Stimulated activated CD4-positive, alpha-beta T cell treated with anti-CD3 and anti-CD28 coated beads, Interleukin-15, amount 100 ng/mL, for 48 hours (primary cell): ENCODE measurements at places on chromosomes 6 and 20.

DNA sequence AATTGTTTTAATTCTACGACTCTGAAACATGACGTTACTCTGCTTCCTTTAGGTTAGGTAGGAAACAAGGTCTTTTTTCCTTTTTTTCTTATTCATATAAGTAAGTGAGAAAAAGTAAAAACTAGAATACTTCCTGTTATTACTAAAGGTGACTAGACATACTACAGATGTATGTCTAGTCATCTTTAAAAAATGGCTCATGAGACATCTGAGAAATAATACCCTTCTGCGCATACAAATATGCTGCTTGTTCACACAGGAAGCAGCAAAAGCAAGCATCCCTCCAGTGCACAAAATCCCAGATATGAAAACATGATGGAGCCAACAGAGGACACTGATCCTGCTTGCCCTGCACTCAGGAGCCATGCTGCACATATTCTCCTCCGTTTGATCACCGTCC is 699.1 kb downstream of the EPM2A start:
- DNase-seq, result no peak

- no peak for DNase-seq
Observed at GRCh38 chr6:118667988-118668387, 16.6 kb upstream of the CEP85L start.

DNA sequence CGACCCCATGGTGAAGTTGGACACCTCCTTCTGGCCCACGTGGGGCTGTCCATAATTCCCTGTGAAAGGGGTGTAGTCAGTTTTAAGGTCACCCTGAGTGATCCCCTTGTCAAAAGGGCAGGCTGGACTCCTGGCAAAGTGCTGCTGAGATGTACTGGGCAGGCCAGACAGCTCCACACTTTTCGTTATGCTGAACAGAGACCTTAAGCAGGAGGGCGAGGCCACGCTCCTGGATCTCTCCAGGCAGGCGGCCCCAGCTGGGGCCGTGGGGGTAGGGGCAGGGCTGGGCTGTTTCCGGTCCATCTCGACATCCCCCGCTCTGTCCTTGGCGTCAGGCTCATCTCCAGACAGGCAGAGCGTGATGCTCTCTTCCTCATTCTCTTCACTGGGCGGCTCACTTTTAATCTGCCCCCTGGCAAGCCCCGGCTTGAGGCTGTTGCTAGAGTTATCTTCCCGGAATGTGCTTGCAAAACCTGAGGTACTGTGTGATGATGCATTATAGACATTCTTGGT is 56.7 kb downstream of the GJA10 start:
- DNase-seq, result no peak

DNA sequence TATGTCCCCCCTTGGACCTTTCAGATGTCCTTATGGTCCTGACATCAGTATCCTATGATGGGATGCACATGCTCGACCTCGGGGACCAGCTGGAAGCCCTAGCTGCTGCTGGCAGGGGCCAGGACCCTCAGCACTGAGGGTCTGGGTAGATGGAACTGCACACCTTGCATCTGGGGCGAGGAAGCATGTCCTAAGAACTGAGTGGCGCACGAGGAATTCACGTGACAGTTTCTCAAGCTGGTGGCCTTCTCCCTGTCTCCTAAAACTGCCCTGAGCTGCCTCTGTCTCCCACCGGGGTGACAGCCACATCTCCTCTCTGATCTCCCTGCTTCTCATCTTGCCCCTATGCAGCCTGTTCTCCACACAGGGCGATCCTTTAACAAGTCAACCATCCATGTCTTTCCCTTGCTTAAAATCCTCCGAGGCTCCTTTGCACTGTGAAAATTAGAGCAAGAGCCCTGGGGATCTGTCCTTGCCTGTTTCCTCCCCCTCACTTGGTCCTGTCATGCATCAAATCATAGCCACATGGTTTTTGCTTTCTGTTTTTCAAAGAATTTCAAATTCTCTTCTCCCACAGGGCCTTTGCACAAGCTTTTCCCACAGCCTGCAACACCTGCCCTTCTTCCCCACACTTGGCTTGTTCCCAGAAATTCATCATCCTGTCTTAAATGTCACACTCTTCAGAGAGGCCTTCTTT is 107.7 kb downstream of the CDH26 start:
- DNase-seq, result no peak

GRCh38 chr20:48382304-48382703 is 445.5 kb downstream of the PREX1 start:
- no peak for DNase-seq

DNA sequence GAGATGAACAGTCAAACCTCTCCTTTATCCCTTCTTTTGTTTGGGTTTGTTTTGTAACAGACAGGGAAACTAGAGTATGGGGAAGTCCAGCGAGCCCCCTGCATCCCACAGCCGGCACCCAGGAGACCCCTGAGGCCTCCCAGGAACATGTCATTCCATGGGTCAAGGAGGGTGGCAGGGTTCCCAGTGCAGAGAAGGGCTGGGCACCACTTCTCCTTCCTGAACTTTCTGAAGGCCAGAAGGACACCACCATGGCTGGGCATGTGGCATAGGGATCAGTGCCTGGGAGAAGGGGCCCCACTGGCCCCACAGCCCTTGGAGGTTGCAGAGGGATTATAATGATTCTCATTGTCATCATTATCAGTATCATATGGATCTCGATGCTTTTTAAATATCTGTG is 13.9 kb upstream of the CST7 start:
- no peak for DNase-seq

DNA sequence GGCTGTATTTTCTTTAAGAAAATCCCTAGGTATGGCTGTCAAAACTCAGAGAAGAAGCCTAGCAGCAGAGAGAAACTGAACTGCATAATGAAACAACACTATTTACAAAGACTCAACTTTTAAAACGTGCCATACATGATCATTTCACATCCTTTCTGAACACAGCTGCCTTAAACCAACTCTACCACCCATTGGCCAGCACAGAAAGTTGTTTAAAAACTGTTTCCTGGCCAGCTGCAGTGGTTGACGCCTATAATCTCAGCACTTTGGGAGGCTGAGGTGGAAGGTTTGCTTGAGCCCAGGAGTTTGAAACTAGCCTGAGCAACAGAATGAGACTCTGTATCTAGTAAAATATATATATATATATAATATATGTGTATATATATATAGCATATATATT is 336.4 kb upstream of the SOX4 start:
- DNase-seq, result no peak

DNA sequence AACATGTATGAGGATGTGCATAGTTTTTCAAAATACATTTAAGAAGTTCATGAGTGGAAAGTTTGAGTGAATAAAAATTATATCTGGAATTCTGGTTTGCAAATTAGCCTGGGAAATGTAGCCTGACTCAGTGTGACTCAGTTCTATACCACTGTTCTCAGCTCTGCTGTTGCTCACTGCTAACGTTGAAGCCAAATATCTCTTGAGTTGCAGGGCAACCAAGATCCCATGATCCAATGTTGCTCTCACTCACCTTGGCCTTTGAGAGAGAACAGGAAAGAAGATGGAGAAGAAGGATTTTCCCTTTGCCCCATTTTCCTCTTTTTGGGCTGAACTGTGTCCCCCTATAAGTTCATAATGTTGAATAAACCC is 28.9 kb downstream of the PSMB9 start:
- DNase-seq, result no peak

- DNase-seq, result no peak
Observed at GRCh38 chr20:44973053-44973452, 6.7 kb downstream of the STK4 start.

DNA sequence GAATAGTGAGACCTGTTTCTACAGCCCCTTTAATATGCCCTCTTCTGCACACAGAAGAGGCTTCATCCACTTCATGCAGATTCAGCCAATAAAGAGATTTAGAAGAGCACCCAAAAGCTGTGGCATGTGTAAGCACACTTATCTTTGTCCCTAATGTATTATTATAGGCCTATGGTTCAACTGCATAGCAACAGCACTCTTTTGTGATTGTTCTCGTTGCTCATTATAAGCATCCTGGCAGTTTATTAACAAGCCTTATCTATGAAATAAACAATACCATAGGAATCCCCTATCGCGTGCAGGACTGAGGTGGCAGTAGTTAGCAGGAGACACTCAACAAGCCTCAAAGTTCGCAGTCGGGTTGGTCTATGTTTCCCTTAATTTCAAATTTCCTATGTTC is 138.5 kb upstream of the BEND6 start:
- DNase-seq, result no peak

GRCh38 chr20:43767686-43768474 is 41.1 kb upstream of the GTSF1L start:
- DNase-seq, result no peak

DNA sequence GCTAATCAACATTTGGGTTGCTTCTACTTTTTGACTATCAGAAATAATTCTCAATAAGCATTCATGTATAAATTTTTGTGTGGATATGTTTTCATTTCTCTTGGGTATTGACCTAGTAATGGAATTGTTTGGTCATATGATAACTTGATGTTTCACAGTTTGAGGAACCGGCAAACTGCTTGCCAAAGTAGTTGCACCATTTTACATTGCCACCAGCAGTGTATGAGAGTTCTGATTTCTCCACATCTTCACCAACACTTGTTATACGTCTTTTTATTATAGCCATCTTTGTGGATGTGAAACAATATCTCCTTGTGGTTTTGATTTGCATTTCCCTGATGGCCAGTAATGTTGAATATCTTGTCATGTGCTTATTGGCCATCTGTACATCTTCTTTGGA is 42.6 kb upstream of the TGM2 start:
- no peak for DNase-seq

GRCh38 chr20:37642246-37642645 is 51.6 kb upstream of the CTNNBL1 start:
- no peak for DNase-seq

- no peak for DNase-seq
Observed at GRCh38 chr20:37901654-37902503, 1.0 kb upstream of the VSTM2L start.

DNA sequence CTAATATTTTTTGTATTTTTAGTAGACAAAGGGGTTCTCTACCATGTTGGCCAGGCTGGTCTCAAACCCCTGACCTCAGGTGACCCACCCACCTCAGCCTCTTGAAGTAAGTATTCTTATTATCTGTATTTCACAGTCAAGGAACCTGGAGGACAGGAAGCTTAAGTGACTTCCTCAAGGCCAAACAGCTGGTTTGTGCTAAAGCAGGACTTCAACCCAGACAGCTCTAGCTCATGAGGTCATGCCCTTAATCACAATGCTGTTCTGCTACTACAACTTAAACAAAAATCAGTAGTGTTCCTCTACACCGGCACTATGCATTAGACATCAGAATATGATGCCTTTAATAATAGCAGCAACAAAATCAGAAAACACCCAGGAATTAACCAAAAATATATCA is 168.9 kb downstream of the ADGB start:
- DNase-seq, result no peak

DNA sequence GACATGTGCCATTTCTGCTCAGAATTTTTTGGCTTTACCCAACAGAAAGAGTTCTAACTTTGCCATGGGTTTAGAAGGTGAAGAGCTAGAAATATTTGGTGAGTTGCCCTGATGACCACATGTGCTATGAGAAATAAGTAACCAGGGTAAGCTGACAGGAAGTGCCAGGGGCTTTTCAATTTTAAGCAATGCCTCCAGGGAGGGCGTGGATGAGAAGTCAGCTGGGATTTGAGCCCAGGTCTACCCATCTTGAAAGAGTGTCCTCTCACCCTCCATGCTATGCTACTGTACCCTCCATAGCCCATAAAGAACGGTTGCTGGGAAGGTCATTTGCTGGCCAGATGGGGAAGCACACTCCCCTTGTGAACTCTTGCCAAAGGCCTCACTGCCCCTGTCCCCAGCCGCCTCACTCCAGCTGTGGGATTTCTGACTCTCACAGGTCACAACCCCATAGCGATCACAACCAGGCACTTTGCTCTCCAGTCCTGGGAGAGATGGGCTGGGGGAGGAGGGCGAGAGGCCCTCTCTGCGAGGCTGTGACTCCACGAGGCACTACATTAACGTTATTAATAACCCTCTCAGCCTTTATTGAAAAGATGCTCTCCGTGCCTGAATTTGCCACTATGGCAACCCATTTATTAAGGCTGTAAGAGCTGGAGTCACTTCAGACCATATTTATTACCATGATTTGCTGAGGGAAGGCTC is 291.1 kb downstream of the DHX35 start:
- no peak for DNase-seq

GRCh38 chr6:119256978-119257462 is 92.5 kb downstream of the MAN1A1 start:
- no peak for DNase-seq

- DNase-seq, result peak; percentile 36
Observed at GRCh38 chr6:143060806-143061596, at the start of gene AIG1. AIG1 (plus strand) TSS chr6:143060889; CDS start chr6:143060926, 37 bp downstream.

- DNase-seq, result peak; percentile 13
Observed at GRCh38 chr20:50381771-50382593, 128.2 kb upstream of the PTPN1 start.

DNA sequence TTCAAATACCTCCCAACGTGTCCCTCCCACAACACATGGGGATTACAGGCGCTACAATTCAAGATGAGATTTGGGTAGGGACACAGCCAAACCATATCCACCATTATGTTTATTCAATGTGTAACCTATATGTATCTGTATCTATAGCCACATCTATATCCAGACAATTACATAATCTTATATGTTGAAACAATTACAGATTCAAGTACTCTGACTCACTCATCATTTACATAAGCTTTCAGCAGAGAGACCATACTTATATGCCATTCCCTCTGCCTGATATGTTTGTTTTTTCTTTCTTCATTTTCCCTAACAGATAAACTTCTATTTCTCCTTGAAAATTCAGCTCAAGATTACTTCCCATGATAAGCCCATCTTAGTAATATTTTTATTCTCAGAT is 163.6 kb downstream of the LAMA2 start:
- DNase-seq, result no peak

DNA sequence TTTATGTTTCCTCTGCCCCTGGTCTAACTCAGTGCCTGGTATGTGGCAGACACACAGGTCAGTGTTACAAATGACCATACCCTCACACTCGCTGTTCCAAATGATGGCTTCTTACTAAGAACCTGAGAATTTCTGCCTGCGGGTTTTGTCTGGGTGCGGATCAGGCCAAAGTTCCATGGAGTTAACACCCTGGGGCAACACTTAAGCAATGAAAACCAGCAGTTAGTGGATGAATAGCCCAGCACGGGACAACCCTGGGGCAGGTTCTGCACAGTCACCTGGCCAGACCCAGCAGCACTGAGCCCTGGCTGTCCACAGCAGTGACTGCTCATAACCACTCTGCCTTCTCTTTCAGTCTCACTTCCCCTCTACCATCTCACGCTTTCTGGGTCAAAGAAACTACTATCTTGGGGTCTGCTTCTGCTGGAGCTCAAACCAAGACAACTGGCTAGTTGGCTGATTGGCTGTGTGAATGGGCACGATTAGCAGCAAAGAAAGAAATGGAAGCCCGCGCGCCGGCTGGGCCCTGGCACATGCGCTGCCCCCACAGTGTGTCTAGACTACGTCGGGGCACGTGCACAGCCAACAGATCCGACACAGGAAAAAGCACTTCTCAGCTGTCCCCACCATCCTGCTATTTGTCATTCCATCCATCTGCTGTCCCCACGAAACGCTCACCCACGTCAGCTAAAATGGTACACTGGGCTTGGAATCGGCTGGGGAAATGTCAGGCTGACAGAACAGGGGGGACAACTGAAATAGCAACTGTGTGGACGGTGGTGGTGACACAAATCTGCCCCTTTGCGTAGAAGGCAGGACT is 36.6 kb downstream of the MGME1 start:
- DNase-seq, result no peak
